ENCODE measurements at places on chromosomes 5 and 9. TPM values are rescaled to one million over a fixed set of nuclear protein-coding genes. Genes with fewer than 3 reads are reported as not detected.

The PPP1R26 gene
- total RNA-seq = 2.2 TPM

The PDCD1LG2 gene
- total RNA-seq = 2.0 TPM

The CD274 gene
- 36.7 TPM for total RNA-seq

The STC2 gene
- 22.8 TPM for total RNA-seq

The IL6ST gene
- 56.2 TPM for total RNA-seq

The ORM2 gene
- not detected for total RNA-seq

DNA sequence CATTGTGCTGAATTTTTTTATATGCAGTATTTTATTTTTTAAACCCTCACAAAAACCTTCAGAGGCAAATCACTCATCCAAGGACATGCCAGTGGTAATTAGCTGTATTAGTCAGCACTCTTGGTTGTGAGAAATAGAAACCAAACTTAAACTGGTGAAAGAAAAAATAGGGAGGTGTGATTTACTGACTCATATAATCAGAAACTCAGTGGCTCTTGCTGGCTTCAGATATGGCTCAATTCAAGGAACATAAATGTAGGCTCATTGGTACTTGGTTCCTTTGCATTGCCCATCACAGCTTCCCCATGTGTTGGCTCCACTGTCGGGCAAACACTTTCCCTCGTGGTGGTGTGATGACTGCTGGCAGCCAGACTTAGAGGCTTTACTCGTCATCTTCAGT lies 497.2 kb downstream of the MAT2B start:
- no peak for DNase-seq

DNA sequence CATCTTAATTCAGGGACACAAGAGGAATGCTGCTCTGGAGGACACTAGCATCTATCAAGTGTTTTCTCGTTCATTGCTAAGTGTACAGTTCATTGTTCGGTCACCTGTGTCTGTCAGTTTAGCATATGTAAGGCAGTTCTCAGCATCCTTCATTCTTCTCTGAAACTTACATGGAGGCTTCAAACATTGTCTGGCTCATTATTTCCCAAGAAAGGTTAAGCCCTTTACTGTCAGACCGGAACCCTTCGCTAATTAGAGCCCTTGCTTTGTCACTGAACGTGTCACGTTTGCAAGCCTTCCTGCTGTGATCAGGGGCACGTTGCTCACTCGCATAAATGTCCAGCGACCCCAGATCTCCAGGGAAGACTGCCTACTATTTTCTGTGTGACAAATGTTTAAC lies 62.3 kb upstream of the RIOK2 start:
- no peak for DNase-seq

DNA sequence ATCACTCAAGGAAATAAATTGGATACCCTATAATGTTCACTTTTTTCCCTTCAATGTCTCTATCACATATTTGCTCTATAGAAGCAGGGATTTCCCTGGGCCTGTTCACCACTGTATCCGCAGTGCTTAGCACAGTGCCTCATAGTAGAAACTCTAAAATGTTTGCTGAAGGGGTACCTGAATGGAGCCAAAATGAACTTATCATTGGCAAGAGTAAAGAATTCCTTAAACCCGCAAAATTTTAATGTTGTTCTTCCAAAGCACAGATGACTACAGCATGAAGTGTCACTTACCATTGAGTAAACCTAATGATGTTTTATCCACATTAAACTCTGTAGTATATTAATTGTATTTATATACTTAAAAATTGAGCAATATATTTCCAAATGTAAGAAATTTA lies 96.1 kb downstream of the JAKMIP2 start:
- no peak for DNase-seq

- DNase-seq = no peak
These were observed 130.0 kb downstream of the LIFR start for GRCh38 chr5:38426490-38426889.

- no peak for DNase-seq
These were observed 147.7 kb downstream of the BARX1 start for GRCh38 chr9:93807166-93808074.

DNA sequence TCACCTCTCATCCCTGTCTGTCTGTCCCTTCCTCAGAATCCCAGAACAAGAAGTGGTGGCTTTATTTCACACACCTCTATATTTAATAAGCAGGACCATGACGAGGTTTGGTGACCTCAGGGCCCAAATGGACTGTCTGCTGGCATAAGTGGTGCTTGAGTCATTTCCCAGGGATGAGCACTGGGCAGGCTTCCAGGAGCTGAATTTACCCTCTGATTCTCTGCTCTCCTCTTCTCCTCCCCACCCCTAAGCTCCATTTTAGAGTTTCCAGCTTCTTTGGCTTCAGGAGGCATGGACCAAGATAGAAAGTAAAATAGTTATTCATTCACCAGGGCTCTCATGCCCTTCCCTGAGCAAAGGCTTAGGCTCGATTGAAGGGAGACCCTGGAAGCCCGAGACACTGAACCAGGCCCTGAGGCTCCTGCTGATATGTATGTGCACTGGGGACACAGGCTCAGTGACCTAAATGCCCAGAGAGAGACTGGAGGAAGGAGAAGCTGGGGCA lies 69.1 kb downstream of the PPARGC1B start:
- no peak for DNase-seq

DNA sequence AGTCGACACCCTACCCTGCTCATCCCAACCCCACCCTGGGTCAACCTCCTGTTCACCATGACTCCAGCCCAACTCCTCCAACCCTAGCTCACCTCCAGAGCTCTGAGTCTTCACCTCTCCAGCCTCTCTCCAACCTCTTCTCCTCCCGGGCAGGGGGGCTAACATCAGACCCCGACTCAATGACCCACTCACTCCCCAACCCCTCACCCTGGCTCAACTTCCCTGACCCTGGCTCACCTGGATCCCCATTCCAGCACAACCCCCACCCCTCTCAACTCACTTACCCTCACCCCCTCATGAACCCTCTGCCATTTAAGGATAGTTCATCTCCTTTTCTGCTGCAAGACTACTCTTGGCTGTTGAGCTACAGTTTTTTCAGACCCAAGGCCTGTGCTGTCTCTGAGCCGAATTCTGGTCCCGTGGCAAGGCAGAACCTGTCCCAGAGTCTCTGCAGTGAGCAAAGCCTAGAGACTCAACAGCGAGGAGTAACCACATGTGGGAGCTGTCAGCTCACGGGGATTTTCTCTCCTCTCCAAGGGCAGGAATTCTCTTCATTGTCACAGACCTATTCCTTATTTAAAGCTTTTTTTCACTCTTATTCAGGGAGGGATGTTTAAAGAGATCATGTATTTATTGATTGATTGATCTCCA lies 29.8 kb downstream of the ANKRD33B start:
- no peak for DNase-seq

- no peak for DNase-seq
These were observed 393.1 kb upstream of the ARRDC3 start for GRCh38 chr5:91776249-91776648.

DNA sequence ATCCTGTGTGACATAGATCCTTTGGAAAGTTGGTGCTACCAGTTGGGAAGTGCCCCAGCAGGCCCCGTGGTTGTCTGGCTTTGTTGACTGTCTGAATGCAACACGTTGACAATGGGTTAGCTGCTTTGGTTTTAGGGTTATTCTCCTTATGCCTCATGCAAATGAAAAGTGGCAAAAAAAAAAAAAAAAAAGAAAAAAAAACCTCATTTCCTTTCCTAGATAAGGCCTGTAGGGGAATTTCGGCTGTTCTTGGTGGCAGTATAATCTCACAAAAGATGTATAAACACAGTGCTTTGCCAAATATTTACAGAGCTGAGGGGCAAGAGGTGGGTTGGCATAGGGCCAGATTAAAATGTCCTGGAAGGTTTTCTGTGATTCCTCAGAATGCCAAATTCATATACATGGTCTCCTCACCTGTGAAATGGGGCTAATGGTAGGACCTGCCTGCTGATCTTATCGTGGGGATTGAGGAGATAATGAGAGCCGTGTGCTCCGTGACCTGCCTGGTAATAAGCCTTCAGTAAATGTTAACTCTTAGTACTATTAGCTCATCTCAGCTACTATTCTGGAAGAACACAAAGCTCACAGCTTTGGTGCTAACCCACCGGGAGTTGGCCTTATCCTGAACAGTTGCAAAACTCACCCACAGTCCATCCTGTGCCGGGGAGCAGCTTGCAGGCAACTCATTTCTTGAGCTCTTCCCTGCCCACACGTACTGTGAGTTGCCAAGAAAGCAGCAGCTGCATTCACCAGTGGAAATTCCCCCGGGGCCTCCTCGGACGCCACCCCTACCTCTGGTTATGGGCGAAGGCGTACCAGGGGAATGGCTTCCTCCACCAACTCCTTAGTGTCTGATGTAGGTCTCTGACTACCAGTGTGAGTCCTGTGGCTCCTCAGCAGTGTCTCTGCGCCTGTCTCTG lies 220.3 kb downstream of the NR3C1 start:
- peak; percentile 33 for DNase-seq

- DNase-seq = no peak
These were observed 40.7 kb downstream of the FBXW11 start for GRCh38 chr5:171965745-171966144.

Data from activated T-helper 2 cell treated with anti-CD3 and anti-CD28 coated beads, Interferon-gamma antibody, Interleukin-2, Interleukin-4, amounts not matched to agents 10 μg/mL and 5 μg/mL and 100 μg/mL, durations not matched to agents 14 hours and 24 hours and 36 hours (primary cell).